ENCODE measurements at places on chromosomes 12 and 14.

DNA sequence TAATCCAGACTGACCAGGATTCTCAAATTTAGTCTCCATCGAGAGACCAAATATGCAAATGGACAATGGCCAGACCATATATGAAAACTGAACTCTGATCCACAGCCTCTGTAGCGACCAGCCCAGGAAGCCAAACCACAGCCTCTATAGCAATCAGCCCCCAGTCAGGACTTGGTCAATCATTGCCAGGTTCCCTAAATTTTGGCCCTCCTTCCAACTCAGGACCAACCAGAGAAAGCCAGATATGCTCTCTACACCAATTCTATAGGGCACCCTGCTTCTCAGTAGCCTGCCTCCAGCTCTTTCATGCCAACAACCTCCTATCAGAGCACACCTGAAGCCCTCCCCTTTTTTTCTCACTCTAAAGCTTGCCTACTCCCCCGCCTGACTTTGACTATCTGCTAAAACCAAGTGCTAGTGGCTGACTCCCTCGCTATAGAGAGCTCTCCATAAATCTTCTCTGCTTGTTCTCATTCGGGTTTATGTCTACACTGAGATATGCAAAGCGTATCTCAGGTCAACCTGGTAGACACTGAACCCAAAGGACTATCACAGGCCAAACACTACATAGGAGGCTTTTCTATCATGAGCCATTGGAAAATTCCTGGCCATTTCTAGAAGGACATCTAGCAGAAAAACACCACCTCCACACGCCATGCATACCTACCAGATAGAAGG, 110.5 kb upstream of the FUT8 start:
- no peak for DNase-seq

DNA sequence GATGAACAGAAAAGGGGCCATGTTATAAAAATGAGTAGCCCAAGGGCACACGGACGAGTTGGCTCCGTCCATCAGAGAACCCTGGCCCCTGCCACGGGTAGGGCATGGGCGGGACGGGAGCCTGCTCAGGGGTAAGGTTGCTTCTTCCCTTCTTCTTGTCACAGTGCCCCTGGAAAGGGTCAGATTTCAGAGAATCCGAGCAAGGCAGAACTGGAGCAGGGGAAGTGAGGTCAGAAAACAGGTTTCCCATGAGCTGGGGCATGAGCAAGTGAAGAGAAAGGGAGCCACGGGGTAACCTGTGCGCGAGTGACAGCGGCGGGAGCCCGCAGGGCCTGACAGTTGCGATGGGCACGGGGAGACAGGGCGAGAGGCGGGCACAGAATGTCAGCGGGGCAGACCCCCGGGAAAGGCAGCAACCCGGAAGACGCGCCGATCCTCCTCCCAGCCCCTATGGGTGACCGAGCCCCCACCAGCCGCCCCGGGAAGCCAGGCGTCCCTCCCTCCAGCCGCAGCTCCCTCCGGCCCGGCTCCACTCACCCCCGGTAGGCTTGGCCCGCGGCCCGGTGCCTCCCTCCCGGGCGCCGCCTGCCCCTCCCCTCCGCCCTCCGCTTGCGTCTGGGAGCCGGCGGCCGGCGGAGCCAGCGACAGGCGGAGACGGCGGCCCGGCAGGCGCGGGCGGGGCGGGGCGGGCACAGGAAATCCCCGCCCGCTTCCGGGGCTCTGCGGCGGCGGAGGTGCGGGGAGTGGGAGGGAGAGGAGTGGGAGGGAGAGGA, at the start of gene ZNF641:
Gene ZNF641, minus strand, starts transcription at position 671 of the 773 bp plus-strand sequence. CDS start 2,829 bp downstream, outside the sequence.
- DNase-seq = peak; percentile 76

- peak; percentile 90 for DNase-seq
Observed at GRCh38 chr12:110403976-110404682, 621 bp upstream of the ANAPC7 start.

DNA sequence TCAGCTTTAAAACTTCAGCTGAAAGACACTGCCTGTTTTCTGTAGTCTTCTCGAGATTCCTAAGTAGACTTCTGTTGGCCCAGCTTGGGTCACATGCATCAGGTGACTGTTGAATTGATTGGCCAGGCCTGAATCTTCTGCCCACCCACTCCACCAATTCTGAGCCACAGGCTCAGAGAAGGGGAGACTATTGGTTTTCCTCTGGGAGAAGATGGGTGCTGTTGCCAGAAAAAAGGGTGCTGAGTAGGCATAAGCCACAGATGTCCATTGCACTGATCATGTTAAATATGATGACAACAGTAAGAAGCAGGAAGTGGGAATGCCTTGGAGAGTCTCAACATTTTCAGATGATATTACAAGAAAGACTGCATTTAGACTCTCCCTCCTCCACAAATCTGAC, 6.8 kb upstream of the SPTLC2 start:
- no peak for DNase-seq

DNA sequence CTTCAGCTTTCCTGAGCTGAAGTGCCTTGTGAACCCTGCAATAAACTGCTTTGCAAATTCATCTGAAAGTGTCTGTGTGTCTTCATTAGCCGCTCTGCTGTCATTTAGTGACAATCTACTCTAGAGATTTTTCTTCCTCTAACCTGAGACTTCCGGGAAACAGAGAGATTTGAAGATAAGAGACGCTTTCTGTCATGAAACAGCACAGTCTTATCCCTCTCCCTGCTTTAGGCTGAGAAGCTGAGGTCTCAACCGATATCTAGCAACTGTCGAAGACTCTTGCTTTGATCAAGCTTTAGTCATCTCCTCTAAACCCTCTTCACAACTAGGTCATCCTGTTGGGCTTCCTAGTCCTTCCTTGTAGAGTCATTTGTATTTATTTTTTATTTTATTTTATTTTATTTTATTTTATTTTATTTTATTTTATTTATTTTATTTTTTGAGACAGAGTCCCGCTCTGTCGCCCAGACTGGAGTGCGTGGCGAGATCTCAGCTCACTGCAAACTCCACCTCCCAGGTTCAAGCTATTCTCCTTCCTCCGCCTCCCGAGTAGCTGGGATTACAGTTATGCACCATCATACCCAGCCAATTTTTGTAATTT, 1.2 kb downstream of the RNASE2 start:
- DNase-seq = no peak

DNA sequence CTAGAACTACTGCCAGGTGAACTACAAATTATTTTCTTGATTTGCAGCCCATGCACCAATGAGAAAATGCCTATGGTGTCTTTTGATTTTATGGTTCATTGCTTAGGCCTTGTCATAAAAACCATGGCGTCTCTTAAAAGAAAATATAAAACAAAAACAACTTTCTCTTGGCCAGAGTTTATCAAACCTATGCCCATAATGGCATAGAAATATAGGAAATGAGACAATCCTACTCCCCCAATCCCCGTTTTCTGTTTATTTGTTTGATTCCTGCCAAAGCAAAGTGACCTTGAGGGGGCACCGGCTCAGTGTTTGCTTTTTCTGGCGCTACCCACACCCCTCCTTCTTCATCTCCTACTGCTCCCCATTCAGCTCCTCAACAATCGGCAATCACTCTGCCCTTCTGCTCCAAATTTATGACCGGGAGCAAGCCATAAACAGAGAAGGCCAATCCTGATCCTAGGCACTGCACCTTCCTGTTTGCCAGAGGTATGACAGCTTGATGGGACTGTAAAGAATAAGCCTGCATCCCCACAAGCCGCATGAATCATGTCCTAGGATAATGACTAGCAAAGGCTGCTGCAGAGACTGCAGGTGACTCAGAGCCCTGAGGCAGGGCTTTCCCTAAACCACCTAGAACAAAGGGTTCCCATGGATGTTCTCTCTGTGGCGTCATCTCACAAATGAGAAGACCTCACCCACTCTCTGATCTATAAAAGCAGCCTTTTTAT, 874.9 kb downstream of the NRXN3 start:
- DNase-seq = no peak

DNA sequence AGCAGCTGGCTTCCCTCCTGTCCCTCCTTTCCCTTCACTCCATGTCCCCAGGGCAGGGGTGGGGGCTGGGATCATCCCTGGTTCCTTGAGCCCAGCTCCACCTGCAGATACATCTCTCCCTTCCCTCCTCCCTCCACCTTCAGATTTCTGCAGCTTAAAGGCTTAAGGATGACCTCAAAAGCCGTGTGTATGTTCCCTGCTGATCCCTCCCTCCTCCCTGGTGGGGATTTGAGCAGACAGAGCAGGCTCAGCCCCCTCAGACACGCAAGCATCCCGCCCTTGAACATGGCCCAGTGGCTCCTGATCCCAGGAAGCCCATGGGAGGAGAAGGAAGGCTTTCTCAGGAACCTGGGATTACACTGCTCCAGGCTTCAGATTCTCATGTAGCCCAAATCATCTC, 82.9 kb upstream of the RIN3 start:
- DNase-seq = no peak

GRCh38 chr12:97300891-97301290, 161.7 kb upstream of the RMST start:
- DNase-seq = no peak

- DNase-seq = no peak
Observed at GRCh38 chr14:91387951-91388381, 29.7 kb downstream of the CCDC88C start.

DNA sequence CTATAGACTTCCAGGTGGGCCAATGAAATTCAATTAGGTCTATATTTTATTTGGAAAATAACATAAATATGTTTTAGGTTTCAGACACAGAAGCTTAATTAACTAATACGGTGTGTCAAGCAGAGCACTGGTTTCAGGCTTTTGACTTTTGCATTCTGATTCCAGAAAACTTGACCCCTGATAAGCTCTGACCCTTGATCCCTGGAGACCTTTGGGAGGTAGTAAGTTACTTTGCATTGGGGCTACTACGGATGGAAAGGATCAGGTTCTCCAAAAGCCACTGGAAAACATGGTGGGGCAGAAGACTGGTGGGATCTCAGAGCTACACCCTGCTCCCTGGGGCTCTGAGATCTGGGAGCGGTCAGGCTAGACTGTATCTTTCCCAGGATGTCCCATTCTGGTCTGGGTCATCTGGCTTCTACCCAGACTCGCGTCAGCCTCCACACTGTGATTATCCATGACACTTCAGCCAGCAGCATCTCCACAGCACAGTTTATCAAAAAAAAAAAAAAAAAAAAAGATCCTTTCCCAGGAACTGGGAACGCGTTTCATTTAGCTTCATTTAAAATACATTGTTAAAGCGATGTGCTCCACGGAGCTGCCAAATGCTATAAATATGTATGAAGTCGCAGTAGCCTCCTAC, 17.8 kb upstream of the EMP1 start:
- no peak for DNase-seq

DNA sequence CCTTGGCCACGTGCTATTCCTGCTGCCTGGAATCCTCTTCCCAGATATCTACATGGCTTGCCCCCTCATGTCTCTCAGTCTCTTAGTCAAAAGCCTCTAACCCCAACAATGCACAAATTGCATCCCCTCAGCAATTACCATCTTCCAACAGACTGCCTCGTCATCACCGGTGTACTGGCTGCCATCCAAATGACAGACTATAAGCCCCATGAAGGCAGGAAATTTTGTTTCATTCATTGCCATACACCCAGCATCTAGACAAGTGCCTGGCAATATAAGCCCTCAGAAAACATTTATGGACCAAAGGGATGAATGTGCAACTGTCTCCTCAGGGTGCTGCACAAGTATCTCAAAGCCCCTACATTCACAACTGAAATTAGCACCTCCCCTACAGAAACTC, 5.8 kb downstream of the GLT8D2 start:
- no peak for DNase-seq

- DNase-seq = no peak
Observed at GRCh38 chr12:26001530-26001929, 43.0 kb downstream of the RASSF8 start.

DNA sequence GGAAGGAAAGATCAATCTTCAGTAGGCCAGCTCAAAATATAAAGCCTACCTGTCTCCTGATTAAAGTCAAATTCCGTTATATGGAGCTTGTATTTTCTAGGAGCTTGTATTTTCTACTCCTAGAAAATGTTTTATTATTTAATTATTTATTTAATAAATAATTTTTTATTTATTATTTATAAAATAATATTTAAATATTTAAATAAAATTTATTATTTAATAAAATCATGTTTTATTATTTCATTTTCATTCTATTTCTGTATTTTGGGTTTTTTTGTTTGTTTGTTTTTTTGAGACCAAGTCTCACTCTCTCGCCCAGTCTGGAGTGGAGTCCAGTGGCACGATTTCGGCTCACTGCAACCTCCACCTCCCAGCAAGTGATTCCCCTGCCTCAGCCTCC, 9.7 kb downstream of the OR6C75 start:
- no peak for DNase-seq

GRCh38 chr12:46219877-46220655, 48.8 kb downstream of the SLC38A1 start:
- peak; percentile 50 for DNase-seq

DNA sequence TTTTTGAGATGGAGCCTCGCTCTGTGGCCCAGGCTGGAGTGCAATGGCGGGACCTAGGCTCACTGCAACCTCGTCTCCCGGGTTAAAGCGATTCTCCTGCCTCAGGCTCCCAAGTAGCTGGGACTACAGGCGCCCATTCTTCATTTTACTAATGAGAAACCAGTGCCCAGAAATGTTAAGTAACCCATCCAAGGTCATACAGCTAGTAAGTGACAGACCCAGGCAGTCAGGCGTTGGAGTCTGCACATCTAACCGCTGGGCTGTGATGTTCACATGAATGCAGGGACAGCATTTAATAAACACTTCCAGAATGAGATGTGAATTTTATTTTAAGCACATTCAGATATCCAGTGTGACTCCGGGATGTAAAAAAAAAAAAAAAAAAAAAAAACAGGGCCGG, 1.3 kb upstream of the TRIP11 start:
- no peak for DNase-seq

GRCh38 chr14:90755661-90756304, 60.4 kb downstream of the TTC7B start:
- DNase-seq = no peak

- no peak for DNase-seq
Observed at GRCh38 chr14:92316937-92317336, 6.0 kb upstream of the SLC24A4 start.

All from AG08395 (cell line).